Right ventricle myocardium inferior (tissue), 1 donor: ENCODE measurements at places on chromosomes 6 and 20.
A peak's percentile ranks its signal among the peaks of the same experiment; 100 is the strongest.

- peak; percentile 65 for DNase-seq
Measured at GRCh38 chr20:33657704-33658095, 4.4 kb upstream of the C20orf144 start.

- no peak for DNase-seq
Measured at GRCh38 chr6:95517004-95517403, 60.3 kb upstream of the MANEA start.

DNA sequence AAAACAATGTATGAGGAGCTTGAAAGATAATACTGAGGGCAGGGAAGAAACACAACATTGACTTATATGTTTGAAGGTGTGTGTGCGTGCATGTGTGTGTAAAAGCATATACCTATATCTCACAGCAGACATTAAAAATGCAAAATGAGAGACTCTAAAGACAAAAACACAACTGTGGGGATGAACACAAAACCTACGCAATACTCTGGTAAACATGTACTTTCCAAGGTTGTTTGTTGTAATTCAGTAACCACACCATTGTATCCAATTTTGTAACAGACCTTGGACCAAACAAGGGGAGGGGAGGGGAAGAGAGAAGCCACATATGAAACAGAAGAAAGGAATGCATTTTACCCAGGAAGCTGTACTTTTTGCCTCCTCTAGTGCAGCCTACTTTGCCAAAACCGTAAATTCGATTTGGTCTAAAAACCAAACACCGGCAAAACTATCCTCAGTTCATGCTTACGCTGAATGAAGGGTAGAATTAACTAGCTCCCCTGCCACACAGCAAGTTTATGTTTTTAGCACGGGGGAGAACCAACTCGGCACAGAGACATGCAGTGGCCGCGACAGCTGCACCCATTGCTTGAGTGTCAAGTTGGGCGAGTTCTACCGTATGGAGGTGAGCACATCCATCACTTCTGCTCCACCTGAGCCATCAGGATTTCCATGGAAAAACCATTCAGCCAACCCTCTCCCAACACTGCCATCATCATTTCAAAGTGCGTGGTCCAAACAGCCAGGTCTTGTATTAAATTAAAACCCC is 50.0 kb downstream of the CNKSR3 start:
- no peak for DNase-seq

GRCh38 chr6:90284236-90285041 is 12.2 kb downstream of the BACH2 start:
- no peak for DNase-seq

DNA sequence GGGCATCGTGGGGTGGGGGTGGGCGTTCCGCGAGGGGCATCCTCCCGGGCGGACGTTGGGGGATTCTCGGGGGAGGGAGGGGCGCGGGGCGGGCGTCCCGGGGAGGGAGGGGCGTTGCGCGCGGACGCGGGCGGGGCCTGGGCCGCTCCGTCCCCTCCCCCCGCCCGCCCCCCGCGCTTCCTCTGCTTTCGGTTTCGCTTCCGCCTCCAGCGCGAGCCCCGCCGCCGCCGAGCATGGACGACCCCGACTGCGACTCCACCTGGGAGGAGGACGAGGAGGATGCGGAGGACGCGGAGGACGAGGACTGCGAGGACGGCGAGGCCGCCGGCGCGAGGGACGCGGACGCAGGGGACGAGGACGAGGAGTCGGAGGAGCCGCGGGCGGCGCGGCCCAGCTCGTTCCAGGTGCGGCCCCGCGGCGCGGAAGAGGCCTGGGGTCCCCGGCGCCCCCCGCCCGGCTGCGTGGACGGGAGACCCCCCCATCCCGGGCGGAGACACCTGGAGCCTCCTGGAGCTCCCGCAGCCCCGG is at the start of gene OGFR:
Gene OGFR (plus strand): TSS at position 209 of the 528 bp plus-strand sequence. CDS start 25 bp downstream, at position 234.
- DNase-seq: peak; percentile 85

GRCh38 chr20:34190679-34191090 is 50.5 kb upstream of the ASIP start:
- DNase-seq: peak; percentile 80

GRCh38 chr20:59725476-59726280 is 121.3 kb downstream of the PHACTR3 start:
- no peak for DNase-seq

- no peak for DNase-seq
Measured at GRCh38 chr6:45454008-45454911, 76.5 kb upstream of the SUPT3H start.

DNA sequence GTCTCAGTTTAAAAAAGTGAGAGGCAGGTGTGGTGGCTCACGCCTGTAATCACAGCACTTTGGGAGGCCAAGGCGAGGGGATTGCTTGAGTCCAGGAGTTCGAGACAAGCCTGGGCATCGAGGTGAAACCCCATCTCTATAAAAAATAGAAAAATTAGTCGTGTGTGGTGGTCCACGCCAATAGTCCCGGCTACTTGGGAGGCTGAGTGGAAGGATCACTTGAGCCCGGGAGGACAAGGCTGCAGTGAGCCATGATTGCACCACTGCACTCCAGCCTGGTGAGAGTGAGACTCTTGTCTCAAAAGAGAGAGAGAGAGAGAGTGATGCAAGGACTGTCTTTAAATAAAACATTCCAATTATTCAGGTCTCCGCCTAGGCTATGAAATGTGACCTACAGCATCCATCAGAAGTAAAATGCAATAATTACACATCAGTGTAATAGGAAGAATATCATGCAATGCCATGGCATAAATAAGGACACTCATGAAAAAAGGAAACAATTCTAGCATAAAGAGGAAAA is 81.5 kb downstream of the SH3BGRL2 start:
- no peak for DNase-seq

GRCh38 chr6:84801250-84801649 is 36.9 kb upstream of the TBX18 start:
- DNase-seq: no peak

GRCh38 chr6:14265049-14266021 is 147.8 kb downstream of the CD83 start:
- DNase-seq: no peak

- no peak for DNase-seq
Measured at GRCh38 chr20:21812379-21812778, 106.9 kb downstream of the PAX1 start.

GRCh38 chr20:63377951-63378381 is 16.8 kb upstream of the CHRNA4 start:
- no peak for DNase-seq

DNA sequence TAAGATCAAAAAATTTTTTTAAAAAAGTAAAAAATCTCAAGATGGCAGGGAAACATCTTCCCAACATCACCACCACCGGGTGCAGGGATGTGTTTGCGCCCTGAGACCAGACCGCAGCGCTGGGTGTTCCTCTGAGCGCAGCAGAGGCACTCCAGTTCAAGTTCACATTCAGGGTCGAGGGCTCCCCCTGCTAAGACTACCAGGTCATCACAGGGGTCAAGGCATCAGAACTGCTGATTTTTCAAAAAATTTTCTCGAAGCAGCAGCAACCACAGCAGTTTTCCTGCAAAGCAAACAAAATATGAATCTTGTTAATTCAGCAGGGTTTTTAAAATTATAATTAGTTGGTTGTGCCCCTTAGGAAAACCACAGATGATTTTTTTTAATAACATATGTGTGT is 83.1 kb downstream of the MYLK4 start:
- no peak for DNase-seq

DNA sequence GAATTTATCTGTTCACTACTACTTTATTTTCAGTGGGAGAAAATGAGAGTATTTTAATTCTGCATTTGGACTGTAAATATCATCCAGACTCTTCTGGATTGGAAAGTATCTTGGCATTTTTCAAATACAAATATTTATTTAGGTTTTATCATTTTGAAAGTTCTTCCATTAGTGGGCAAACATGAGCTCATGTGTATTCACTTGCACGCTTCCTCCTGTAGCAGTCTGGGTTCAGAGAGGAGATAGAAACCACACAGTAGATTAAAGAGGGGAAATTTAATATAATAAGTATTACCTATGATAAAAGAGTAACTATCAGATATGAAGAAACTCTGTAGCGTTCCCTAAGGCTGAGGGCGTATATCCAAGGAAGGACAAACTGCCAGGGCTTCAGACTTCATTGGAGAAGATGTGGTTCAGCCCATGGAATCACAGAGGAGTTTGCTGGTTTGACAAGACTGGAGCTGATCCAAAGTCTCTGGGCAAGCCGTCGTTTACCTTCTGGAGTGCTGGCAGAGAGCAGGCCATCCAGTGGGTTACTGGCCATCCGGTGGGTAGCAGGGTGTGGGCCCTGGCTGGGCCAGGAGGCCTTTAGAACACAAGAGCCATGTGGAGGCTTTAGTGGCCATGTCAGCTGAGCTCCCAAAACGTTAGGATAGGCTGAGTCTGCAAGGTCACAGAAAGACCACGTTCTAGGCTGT is 44.3 kb downstream of the KCNS1 start:
- no peak for DNase-seq

- no peak for DNase-seq
Measured at GRCh38 chr6:44339763-44340625, 2.5 kb upstream of the SPATS1 start.

DNA sequence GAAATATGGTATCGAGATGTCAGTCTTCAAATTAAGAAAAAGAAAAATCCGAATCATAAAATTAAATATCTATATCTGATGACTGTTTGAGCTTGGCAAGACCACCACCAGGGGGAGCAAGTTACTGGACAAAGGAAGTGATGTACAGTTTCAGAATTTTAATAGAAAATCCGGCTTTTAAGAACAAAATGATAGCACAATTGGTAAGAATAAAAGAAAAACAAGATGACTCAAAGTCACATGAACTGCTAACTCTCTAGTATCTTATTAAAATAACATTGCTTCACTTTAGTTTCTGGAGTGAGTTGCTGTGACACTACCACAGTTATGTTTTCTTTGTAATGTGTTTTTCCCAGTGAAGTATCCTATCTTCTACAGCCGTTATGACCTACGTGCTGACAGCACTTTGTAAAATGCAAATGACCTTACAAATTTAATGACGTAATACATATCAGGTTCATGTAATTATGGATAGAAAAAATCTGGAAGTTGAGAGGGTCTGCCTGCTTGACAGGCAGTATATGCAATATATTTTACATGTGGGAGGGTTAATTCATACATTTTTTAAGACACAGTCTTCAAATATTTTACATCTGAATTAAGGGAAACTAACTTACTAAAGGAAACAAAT is 405.3 kb upstream of the HS3ST5 start:
- no peak for DNase-seq

GRCh38 chr6:160135907-160136655 is 14.5 kb downstream of the SLC22A1 start:
- DNase-seq: no peak

GRCh38 chr6:144190080-144190479 is 39.8 kb downstream of the STX11 start:
- no peak for DNase-seq

- DNase-seq: no peak
Measured at GRCh38 chr20:32357375-32357868, 709 bp upstream of the ASXL1 start.

- no peak for DNase-seq
Measured at GRCh38 chr6:146498309-146498708, 45.3 kb upstream of the RAB32 start.

DNA sequence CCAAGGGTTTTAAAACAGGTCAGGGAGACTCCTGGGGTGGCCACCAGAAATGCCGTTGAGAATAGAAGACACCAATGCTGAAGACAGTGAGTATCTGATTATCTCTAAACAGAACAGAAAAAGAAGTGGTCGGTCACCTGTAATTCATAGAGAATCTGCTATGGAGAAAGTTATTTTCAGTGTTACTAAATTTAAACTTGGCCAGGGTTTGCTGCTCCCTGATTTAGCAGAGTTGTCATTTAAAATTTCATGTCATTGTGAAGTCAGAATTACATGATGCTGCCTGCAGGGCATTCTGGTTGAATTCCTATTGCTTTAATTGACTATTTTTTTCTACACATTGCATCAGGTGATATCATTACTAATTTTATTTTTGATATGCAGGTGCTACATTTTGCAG is 114.1 kb downstream of the HS3ST5 start:
- DNase-seq: no peak

DNA sequence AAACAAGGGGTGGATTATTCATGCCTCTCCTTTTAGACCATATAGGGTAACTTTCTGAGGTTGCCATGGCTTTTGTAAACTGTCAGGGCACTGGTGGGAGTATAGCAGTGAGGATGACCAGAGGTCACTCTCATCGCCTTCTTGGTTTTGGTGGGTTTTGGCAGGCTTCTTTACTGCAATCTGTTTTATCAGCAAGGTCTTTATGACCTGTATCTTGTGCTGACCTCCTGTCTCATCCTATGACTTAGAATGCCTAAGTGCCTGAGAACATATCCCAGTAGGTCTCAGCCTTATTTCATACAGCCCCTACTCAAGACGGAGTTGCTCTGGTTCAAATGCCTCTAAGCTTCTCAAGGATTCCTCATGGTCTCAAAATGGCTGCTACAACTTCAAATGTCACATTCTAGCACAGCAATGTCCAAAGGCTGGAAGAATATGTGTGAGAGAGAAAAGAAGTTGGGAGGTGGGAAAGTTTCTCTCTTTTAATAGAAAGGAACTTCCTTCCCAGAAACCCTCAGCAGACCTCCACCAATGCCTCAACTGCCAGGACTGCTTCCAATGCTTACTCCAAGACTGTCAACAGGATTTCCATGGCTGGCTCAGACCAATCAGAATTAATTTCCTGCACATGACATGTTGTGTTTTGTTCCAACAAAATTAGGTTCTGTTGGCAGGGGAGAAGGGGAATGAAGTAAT is 46.6 kb upstream of the SLC9A8 start:
- no peak for DNase-seq

DNA sequence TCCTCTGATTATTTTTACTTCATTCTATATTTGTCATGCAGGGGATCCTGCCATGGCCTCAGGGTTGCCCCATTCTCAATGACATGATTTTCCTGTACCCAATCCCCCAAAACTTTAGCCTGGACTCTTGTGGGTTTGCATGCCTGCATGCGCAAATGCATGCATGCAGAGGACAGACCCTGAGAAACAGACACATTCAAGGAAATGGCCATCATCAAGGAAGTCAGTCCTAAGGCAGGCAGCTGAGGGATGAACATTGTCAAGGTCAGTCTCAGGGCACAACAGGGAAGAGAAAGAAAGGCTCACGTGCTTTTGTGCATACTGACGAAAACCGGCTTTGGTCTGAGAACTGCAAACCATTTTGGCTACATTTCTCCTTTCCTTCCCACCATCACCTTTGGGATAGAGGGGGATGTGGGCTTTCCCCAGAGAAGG is 13.1 kb downstream of the NEDD9 start:
- DNase-seq: no peak
